CD4-positive, alpha-beta T cell treated with Interleukin-15 for 1 hour (primary cell): ENCODE measurements at places on chromosomes 13 and 19.

DNA sequence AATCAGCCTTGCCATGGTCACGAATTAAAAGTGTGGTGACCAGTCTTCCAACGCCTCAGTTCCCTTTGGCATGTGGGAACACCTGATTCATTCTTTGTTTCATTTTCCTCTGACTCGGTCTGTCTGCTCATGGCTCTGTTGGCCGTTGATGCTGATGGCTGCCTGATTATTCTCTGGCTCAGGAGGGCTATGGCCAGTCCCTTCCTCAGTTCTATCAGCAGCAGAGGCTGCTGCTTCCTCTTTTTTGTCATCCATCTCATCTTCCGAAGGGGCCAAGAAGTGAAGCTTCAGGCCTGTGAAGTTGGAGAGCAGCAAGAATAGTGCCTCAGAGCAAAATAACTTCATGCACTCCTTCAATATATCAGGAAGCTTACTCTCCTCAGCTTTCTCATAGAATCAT is 9.5 kb upstream of the MLNR start:
- no peak for DNase-seq

GRCh38 chr13:57552437-57552836 is 79.1 kb upstream of the PCDH17 start:
- DNase-seq = no peak

- DNase-seq = no peak
Observed at GRCh38 chr13:110680852-110681251, 25.1 kb downstream of the CARS2 start.

GRCh38 chr13:44848920-44849676 is 140.2 kb downstream of the NUFIP1 start:
- no peak for DNase-seq

GRCh38 chr19:35179830-35180229 is 25.3 kb downstream of the FXYD5 start:
- DNase-seq = no peak

- DNase-seq = no peak
Observed at GRCh38 chr13:39102981-39103490, 64.8 kb downstream of the NHLRC3 start.

- DNase-seq = no peak
Observed at GRCh38 chr19:40322951-40323615, 25.1 kb downstream of the C19orf47 start.

DNA sequence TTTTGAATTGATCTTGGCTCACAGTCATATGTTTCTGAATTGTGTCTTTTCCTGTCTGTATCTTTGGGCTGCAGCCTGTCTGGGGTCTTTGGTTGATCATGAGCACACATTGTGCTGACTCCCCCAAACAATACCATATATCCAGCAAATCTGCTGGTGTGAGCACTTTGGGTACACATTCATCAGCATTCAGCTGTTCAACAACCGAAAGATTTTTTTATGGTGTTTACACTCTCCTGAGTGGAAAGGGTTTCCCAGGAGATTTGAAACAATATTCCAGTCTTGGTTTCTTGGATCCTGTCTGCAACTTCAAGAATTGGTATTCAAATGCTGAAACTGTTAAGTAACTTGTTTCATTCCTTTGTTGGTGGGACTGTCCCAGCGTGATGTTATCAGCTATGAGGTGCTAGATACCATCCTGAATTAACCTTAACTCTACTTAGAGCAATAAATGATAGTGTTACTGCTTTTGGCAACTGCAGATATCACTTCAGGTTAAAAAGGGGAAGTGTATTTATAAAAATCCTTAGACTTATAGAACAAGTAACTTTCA is 78.4 kb upstream of the DIAPH3 start:
- no peak for DNase-seq

DNA sequence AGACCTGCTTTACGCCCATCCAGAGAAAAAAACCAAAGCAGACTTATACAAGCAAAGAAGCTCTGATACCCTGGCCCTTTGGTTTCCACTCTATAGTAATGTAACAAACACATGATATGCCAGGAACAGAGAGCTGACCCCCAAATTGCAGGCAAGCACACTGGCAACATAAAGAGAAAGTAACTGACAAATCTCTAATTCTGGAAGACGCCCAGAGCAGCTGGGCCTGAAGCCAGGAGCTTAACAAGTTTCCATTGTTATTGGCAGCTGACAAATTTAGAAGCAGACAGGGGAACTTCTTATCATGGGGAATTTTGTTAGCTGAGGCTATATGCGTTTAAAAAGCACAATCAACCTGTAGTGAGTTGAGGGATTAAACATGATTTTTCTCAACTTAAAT is 158.0 kb downstream of the DLEU7 start:
- DNase-seq = no peak

GRCh38 chr19:56400485-56400884 is 3.6 kb upstream of the ZNF583 start:
- DNase-seq = no peak

DNA sequence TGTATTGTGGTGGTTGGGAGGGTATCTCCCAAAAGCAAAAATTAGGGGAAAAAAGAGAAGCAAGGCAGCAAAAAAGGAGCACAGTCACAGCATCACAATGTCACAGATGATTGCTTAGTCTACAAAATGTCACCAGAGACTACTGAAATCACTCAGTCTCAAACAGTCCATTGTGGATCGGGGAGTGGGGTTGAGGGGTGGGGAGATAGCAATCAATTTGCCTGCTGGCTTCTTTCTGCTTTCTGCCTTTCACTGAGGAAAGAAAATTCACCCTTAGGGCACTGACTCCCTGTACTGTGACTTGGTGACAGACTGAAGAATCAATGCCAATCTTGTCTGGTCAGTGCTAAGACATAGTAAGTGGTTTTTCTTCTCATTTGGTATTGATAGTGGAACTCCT is 2127.1 kb upstream of the PCDH20 start:
- DNase-seq = no peak

DNA sequence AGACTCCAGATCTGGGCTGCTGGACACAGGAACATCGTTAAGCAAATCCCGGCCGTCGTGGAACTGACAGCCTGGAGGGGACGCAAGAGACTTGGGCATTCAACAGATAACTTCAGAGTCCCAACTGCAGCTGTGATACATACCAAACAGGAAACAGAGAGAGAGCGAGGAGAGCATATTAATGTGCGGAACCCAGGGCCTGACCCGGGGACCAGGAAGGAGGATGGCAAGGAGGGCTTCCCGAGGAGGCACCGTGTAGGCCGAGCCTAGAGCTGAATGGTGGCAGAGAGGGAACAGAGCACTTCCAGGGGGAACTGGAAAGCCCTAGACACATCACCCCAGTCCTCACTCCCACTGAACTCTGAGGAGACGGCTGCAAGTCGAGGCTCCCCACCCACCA is 68.1 kb downstream of the SIPA1L3 start:
- DNase-seq = no peak

GRCh38 chr19:46862974-46863632 is 2.3 kb downstream of the ARHGAP35 start:
- DNase-seq = no peak

- no peak for DNase-seq
Observed at GRCh38 chr13:103282571-103283450, 216.6 kb upstream of the SLC10A2 start.

DNA sequence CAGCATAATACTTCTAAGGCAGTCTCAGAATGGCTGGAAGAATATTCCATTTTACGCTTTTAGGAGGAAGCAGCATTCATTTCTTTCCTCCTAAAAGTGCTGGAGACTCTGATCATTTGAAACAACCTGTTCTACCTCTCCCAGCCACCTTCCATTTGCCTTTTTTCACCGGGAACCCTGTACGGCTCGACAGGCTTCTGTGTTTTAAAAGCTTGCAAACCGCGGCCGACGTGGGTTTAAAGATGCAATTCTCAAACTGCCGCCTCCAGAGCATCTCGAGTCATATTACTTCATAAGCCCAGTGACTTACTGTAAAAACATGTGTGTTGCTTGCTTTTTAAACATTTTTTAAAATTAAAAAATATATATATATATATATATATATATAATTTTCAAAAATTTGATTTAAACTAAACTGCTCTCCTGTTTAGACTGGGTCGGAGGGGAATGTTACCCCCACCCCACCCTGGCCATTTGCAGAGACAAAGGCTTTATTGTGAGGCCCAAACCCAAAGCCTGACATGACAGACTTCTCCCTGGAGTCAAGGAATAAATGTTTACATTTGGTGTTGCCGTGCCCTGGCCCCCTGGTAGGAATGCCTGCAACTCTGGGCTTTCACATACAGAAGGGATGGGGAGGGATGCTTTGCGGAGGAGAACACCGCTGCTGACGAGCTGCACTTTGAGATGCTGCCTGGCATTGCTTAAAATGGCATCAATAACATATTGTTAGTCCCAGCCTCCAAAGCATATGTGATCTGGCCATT is 30.4 kb downstream of the ZNF536 start:
- no peak for DNase-seq
